ENCODE measurements at places on chromosomes 12 and 14.

DNA sequence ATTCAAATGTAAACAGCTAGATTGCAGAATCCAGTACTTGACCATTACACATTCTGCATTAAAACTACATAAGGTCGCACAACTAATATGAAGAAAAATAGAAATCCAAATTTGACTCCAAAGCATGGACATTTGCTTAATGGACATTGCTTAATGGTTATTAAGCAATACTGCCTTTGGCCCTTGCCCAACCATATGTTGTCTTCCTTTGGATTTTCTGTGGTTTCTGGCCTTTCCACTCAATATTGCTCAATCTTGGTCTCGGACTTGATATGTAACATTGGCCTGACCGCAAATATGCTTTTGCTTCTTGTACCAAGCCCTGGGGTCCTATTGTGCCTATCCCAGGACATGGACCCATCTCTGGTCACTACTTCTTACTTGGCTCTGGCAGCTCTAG lies 67.2 kb downstream of the PTPRR start:
- DNase-seq, result no peak

DNA sequence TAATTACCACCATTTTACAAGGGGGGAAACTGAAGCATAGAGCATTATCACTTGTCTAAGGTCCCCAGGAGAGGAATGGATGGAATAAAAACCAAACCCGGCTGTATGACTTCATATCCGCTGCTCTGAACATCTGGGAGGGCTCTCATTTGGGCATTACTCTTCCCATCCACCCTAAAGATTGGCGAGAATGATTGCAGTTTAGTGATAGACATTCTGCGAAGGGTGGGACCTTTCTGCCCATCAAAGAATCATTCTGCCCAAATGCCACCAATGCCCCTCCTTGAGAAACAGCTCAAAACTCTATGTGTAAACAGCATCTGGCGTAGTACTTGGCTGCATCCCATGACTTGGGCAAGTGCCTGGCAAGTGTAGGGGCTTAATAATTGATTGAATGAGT lies 11.6 kb downstream of the CHST11 start:
- no peak for DNase-seq

GRCh38 chr12:109462868-109463692 lies 14.0 kb downstream of the KCTD10 start:
- no peak for DNase-seq

DNA sequence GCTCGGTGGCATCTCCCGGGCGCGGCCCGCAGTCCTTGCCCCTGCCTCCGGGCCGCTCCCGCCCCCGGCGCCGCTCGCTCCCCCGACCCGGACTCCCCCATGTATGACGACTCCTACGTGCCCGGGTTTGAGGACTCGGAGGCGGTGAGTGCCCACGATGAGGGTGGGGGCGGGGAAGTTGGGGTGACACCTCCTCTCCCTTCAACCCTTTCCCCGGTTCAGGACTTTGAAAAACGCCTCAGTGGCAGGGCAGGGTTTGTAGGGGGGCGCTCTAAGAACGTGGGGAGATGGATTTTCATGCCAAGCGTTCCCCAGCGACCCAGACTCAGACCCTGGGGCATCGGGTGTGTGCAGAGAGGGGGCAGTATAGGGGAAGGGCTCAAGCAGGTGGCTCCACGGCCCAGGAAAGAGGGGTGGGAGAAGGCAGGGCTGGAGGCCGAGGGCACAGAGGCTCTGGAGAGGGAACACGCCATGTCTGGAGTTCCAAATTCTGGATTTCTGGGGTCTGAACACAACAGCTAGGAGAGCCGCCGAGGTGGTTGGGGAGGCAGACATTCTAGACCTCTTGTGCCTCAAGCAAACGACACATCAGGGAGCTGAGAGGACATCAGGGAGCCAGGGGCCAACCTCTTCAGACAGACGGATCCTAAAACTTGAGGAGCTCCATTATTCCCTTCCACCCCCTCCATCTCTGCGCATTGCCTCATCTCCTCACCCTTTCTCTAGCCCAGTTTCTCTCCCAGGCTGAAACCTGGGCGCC lies 715 bp downstream of the CACNB3 start:
- no peak for DNase-seq

DNA sequence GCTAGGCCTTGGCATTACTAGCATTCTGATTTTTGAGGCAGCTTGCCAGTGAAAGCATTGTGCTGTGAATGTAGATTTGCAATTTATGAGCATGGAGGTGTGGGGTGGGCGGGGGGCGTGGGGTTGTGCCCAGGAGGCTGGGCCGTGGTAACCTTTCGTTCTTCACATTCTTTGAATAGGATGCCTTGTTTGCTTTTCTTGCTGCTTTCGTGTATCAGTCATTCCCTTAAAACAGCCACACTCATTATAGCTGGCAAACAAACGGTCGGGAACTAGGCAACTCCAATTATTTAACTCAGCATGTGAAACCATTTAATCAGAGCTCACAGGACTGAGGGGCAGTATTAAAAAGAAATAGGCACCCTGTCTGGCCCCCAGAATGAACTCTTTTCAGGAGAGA lies 115.9 kb upstream of the PELI2 start:
- no peak for DNase-seq

GRCh38 chr14:92626041-92626440 lies 112.5 kb downstream of the RIN3 start:
- DNase-seq, result no peak

DNA sequence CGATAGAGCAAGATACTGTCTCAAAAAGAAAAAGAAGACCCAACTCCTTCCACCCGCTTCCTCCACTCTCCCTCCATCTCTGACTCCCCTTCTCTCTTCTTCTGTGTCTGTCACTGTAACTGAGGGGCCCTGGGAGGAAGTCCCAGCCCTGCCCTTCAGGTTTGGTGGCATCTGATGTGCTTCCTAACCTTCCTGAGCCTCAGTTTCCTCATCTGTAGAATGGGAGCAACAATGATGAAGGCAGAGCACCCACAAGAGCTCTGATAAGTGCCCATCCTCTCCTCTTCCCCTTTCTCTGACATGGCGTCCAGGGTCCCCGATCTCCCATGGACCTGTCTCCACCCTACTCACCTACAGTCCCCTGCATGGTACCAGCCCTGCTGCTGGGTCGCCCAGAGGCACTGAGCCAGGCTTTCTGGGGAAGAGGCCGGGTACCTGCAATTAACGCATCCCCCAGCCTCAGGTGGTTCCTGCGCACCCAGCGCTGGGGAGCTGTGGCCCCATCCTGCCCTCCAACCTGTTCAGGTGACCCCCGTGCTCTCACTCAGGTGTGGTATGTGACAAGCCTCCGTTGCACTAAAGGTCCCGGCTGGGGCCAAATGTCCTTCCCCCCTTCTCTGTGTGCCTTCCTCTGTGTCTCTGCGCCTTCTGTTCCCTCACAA lies 13.2 kb downstream of the FOXN4 start:
- no peak for DNase-seq

- no peak for DNase-seq
Observed at GRCh38 chr14:29486132-29486531, 441.5 kb downstream of the PRKD1 start.

DNA sequence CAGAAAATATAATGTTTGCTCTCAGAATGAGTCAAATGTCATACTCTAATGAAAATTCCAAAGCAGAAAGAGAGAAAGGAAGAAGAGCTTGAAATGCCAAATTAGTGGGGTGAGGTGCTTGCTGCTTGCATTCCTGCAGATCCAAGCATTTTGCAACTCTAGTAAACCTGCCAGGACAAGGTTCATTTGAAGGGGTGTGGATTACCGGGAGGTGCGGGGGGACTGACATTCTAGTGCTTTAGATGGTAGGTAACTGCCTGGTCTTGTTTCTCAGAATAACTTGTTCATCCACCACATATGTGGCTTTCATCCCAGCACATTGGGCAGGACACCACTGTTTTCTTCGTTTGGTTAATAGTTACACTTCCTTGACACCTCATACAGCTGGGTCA lies 144.4 kb downstream of the AKAP6 start:
- no peak for DNase-seq

DNA sequence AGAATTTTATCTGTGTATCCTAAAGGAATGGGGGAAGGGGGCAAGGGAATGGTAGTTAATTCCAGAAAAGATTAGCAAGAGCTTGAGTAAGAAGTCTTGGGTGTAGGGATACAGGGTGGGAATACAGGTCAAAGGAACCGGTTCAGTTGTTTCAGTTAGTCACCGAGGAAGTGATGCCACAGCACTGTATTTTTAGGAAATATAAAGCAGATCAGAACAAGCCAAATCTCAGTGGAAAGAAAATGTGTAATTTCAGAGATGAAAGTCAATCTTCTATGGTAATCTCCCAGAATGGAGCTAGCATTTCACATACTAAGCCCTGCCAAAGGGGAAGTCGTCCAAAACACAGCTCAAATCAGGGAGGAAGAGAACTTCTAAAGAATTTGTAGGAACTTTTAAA lies 4.7 kb upstream of the TUBA1C start:
- DNase-seq, result no peak

- DNase-seq, result no peak
Observed at GRCh38 chr12:48038085-48038484, 33.8 kb upstream of the COL2A1 start.

- DNase-seq, result no peak
Observed at GRCh38 chr12:131975228-131975627, 25.5 kb downstream of the EP400 start.

- no peak for DNase-seq
Observed at GRCh38 chr12:5708371-5708770, 236.7 kb downstream of the ANO2 start.

DNA sequence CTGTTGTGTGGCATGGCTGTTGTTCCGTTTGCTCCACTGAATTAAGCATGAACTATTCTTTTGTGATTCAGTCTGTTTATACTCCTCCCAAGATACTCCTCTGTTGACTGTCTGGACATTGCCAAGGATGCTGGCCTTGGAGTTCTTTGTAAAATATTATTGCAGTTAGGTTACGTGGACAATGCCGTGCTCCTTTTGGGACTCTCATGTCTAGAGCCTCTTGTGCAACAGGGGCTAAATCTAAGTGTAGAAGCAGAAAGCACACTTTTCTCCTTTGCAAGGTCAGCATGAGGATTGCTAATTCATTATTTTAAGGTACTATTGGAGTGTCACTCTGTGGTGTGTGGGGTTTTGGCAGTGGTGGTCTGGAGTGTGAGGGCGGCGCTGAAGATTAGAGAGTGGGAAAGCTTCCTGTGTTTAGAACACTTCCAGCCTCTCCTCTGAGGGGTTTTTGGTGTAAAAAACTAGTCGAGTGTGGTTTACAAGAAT lies 125.4 kb downstream of the SAMD4A start:
- DNase-seq, result no peak
